Erythroblast (primary cell): ENCODE measurements at places on chromosomes 13 and 19.

GRCh38 chr19:32749361-32749760 lies 29.8 kb downstream of the TDRD12 start:
- no peak for DNase-seq

GRCh38 chr13:30971575-30971974 lies 39.1 kb downstream of the TEX26 start:
- DNase-seq, result no peak

DNA sequence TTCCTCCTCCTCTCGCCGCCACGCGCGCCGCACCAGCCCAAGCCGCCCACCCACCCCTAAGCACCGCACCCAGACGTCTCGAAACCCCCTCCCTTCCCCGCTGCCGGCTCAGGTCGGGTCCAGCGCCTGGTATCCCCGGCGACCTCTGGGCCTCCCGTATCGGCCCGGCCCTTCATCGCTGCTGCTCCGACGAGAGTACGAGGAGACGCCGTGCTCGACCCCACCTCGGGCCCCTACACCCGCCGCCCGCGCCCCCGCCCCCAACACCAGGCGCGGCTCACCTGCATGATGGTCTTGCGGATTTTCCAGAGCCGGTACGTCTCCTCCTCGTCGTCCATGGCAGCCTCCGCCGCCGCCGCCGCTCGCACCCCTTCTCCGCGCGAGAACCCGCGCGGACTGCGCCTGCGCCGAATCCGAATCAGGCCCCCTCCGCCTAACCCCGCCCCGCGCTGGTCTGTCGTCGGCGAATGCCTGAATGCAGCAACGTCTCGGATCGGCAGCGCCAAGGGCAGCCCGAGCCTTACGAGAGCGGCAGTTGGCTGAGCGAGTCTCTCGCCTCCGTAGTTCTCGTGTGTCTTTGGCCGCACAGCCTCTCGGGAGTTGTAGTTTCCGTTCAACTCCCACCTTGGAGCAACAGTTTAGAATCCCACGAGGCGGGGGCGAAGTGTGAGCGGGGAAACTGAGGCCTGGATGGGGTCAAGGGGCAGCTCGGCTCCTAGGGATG lies at the start of gene POLR2E:
POLR2E (minus strand) TSS at position 398 of the 724 bp plus-strand sequence; CDS start at position 338, 60 bp downstream.
- DNase-seq, result peak; percentile 99

DNA sequence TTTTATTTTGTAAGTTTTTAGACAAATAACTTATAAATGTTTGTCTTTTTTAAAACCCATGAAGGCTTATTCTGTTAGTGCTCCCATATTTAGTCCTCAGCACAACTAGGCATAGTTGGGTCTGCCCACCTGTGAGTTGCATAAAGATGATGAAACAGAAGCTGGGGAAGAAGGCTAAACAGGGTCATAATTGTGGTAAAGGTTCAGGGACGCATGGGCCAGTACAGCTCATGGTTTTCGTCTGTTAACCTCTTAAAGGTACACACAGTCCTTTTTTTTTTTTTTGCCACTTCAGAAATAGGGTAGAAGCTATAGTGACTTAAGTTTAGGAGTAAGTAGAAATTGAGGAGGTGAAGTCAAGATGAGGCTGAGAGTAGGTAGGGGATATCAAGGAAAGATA lies 58.3 kb downstream of the TM9SF2 start:
- DNase-seq, result no peak

DNA sequence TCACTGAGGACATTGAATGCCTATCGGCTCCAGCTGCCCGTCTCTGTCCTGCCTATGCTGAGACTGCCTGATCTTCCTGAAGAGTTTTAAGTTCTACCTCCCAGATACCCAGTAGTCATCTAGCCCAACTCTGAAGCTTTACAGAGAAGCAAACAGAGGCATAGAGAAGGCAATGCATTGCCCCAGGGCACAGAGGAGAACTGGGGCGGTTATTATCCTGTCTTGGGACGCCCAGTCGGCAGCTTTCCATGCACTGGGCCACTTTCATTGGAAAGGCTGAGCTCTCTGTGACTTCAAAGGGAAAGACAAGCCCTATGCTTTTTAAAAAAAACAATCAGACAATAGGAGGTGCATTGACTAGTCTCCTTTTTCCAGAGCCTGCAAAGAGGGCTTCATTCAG lies 71.6 kb downstream of the HSPH1 start:
- DNase-seq, result no peak

DNA sequence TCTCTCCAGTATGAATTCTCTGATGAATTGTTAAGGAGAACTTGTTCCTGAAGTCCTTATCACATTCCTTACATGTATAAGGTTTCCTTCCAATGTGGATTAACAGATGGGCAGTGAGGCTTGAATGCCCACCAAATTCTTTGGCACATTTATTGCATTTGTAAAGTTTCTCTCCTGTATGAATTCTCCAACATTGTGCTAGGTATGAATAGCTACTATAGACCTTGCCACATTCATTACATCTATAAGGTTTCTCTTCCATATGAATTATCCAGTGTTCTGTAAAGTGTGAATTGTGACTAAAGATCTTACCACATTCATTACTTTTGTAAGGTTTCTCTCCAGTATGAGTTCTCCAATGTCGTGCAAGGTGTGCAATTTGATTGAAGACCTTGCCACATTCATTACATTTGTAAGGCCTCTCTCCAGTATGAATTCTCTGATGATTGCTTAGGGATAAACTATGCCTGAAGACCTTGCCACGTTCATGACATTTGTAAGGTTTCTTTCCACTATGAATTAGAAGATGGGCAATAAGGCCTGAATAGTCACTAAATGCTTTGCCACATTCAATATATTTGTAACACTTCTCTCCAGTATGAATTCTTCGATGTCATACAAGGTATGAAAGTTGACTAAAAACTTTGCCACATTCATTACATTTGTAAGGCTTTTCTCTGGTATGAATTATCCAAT lies 20.4 kb downstream of the ZNF578 start:
- DNase-seq, result no peak

- no peak for DNase-seq
Measured at GRCh38 chr13:42821437-42821836, 40.1 kb downstream of the FAM216B start.

DNA sequence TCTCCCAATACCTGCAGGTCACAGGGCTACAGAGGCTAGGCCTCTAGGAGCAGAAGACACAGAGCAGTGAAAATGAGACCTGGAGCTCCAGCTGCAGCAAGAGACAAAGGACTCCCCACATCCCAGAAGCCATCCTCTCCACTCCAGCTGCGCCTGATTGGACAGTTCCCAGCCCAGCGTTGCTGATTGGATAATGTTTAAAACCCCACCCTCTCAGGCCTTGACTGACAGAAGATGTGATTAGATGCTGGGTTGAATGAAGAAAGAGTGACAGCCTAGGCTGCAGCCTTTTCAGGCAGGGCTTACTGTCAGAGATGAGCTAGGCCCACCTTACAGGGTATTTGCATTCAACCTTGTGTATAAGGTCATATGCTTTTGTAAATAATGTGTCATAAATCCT lies 59.4 kb downstream of the ZNF708 start:
- DNase-seq, result no peak

GRCh38 chr13:79194727-79195126 lies 211.3 kb downstream of the RBM26 start:
- no peak for DNase-seq

DNA sequence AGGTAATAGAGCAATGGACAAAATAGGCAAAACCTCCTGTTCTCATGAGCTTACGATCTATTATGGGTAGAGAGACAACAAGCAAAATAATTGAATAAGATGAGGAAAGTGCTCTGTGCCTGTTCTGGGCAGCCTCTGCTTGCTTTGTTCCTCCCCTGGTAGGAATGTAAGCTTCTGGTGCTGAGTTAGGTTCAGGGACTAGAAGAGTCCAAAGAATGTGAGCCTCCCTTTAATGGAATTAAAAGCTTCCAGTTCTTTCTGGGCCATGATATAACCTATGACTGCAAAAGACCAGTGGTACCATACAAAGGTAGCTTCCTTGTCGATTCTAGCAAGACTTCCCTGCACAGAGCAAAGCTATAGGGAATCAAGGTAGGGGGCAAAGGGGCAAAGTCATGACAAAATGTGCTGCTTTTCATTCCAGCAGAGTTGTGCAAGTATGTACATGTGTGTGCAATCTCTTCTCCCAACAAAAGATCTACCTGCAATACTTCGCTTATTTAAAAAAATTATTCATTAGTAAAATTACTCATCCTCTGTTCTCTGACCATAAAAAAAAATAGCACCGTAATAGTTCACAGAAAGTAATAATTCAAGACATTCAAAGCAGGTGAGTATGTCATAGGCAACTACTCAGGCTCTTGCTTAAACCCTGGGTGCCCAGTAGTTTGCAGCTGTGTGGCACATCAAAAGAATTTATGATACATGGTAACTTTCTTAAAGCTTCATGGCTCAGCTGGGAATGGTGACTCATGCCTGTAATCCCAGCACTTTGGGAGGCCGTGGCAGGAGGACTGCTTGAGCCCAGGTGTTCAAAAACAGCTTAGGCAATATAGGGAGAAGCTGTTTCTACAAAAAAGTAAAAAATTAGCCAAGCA lies 21.4 kb downstream of the ACOD1 start:
- no peak for DNase-seq

GRCh38 chr19:5091684-5092480 lies 123.0 kb downstream of the KDM4B start:
- DNase-seq, result no peak

- DNase-seq, result peak; percentile 7
Measured at GRCh38 chr13:33057019-33057780, 41.0 kb downstream of the KL start.

- DNase-seq, result no peak
Measured at GRCh38 chr19:48819366-48819816, 8.6 kb upstream of the BCAT2 start.

GRCh38 chr19:57057036-57057686 lies 62.6 kb upstream of the USP29 start:
- no peak for DNase-seq

- DNase-seq, result peak; percentile 11
Measured at GRCh38 chr13:79522583-79522982, 41.6 kb downstream of the NDFIP2 start.

GRCh38 chr13:78826312-78826711 lies 167.4 kb upstream of the OBI1 start:
- no peak for DNase-seq
